ENCODE measurements at places on chromosomes 1 and 21.

DNA sequence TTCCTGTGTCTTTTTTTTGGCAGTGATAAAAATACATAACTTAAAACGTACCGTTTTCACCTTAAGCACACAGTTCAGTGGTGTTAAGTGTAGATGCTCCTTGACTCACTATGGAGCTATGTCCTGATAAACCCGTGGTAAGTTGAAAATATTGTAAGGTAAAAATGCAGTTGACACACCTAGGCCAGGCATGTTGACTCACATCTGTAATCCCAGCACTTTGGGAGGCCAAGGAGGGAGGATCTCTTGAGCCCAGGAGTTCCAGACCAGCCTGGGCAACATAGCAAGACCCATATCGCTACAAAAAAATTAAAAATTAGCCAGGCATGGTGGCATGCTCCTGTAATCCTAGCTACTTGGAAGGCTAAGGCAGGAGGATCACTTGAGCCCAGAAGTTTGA is 73.6 kb upstream of the COG2 start:
- no peak for DNase-seq

GRCh38 chr1:157183870-157184269 is 45.7 kb upstream of the ETV3 start:
- no peak for DNase-seq

GRCh38 chr1:110060034-110060661 is 10.3 kb downstream of the ALX3 start:
- peak; percentile 47 for DNase-seq

GRCh38 chr1:10185759-10186158 is 24.6 kb upstream of the KIF1B start:
- DNase-seq: no peak

GRCh38 chr21:42179316-42179715 is 39.6 kb upstream of the ABCG1 start:
- no peak for DNase-seq

DNA sequence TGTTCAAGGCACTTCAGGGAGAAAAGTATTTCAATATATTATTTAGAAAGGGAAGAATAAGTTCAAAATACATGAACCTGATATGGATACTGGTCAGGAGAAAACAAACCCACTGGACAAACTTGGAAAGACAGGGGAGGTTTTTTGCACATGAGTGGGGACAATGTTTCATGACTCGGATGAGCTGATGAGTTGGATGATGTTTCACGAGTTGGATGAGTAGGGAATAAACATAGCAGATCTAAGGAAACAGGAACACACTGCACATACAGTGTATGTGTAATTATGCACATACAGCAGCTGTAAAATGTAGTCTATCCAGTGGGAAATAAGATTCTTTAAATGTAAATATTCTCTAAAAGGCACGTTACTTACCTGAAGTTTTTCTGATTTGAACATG is 682.9 kb upstream of the ADAMTS5 start:
- no peak for DNase-seq

GRCh38 chr1:108557296-108557695 is 2.6 kb upstream of the EEIG2 start:
- DNase-seq: no peak

GRCh38 chr1:85279458-85280080 is 3.1 kb upstream of the BCL10 start:
- no peak for DNase-seq

DNA sequence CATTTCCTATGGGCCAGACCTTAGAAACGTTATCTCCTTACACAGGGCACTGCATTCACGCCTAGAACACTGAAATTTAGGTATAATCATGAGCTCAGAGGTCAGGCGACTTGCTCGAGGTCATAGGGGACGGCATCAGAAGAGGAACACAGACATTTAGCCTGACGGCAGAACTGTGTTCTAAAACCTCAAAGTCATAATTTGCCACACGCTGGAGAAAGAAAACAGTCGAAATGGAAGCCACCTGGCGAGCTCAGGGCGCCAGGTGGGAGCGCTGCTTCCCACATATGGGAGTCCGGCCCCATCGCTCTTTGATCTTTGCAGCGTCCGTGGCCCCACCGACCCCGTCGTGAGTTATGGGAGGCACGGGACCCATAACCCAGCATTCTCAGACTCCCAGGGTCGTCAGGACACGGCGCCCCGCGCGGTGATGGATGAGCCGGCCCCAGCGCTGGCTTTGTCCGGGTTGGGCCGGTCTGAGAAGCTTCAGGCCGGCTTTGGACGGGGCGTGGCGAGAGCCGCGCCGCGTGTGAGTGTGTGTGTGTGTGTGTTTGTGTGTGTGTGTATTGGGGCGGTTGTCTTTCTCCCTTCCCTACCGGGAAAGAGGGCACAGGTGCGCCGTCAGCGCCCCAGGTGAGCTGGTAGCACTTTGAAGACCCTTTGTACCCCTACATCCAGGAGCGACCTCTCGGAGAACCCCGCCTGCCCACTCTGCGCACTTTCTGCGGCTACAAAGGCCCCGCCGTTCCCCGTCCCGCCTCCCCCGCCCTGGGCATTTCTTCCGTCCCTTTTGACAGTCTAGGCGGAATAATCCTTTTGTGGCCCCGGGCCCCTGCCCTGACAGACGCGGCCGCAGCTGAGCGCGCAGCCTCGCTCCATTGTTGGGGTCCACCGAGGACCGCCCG is 861 bp upstream of the DRAXIN start:
- DNase-seq: no peak

DNA sequence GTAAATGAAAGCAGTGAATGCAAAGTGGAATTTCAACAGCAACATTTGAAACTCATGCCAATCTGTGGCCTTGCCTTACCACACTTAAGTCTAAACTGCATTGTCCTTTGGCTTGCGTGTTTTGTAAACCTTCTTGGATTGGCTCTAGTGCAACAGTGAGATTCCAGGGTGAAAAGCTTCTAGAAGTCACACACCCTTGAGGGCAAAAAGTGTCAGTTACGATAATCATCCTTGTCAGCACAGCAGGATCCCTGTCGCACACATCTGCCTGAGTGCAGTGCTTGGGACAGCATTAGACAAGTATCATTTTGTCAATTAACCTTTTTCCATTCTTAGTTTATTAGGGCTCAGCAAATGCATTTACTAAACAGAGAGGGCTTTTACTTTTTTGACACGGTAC is 243.4 kb upstream of the PTBP2 start:
- DNase-seq: no peak

- no peak for DNase-seq
Measured at GRCh38 chr21:38377165-38378088, 120.6 kb downstream of the KCNJ15 start.

- no peak for DNase-seq
Measured at GRCh38 chr21:42782723-42783242, 96.6 kb downstream of the WDR4 start.

DNA sequence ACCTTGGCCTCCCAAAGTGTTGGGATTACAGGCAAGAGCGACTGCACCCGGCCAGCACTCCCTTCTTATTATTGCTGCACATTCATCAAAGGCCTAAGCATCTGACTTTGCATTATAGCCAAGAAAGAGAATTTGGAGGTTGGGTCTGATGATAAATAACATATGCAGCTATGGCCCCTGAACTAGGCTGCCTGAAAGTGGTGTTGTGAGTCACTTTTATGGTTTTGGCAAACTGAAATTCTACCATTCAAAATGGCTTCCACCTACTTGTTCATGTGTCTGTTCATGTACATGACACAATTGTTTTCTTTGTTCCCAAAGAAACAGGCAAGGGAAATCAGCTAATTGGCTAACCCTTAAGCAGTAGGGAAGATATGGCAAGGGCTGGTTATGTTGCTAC is 25.0 kb upstream of the UAP1 start:
- no peak for DNase-seq

DNA sequence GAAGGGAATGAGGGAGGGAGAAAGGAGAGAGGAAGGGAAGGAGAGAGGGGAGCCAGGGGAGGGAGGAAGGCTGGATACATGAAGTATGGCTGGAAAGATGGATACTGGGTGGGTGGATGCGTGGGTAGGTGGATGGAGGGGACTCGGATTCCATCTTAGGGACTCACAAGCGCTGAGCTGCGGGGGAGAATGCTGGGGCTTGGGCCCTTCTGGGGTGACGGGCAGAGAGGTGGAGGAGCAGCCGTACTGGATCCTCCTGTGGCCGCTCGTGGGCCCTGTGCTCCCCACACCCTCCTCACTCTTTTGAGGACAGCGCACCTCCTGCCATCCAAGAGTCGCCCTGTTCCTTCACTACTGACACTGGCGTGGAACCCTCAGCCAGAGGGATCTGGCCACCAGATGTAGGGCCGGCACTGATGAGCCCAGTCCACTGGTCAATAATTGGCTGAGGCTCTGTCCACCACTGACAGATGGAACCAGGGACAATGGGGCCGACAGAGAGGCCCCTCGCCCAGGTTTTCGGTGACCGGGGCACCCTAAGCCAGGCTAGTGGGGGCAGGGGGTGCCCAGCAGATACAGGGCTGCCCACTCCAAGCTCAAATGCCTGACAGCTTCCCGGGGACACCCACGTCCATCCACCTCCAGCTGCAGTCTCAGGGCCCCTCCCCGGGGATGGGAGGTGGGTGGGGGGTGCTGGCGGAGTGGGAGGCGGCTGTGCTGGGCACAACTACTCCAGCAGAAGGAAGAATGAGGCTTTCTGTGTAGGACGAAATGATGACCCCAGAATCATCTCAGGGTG is 4.4 kb upstream of the ACTRT2 start:
- no peak for DNase-seq

DNA sequence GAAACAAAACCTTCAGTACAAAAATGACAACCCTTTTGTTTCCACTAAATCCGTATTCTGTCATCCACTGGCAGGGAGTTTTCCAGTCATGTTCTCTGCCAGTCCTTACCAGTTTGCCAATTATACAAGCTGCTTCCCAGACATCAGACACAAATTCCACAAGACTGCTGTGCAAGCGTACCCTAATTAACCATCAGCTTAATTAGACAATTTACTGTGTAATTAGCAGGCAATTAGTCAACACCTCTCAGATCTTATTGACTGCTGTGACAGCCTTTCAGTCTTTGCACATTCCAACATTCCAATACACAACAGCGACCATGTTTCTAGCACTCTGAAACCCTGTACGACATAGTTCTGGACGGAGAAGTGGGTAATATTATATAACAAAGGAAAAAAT is 420.1 kb downstream of the DPYD start:
- no peak for DNase-seq

DNA sequence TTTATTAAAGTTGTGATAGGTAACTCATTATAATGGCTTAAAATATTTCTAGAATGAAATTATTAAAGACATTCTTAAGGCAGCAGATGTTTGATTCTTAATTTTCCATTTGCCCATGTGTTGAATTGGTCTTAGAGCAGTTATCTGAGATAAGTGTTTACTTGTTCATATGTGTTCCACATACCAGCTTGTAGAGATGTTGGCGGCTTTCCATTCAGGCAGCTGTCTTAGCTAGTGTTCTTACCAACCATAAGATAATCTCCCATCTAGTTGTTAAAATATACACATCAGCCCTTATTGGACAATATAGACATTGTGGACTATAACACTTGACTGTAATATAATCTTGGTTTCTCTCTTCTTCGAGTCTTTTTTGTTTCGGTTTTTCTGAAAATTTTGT is 1372.9 kb upstream of the ADGRL2 start:
- DNase-seq: no peak

- no peak for DNase-seq
Measured at GRCh38 chr1:89809556-89809955, 11.3 kb upstream of the LRRC8D start.

All from stimulated activated CD8-positive, alpha-beta memory T cell treated with anti-CD3 and anti-CD28 coated beads, Interleukin-15, amount 100 ng/mL, for 24 hours (primary cell).